WTC11 (cell line): ENCODE measurements at places on chromosomes 7 and 10.

GRCh38 chr7:27424749-27425148 is 182.1 kb downstream of the EVX1 start:
- DNase-seq: no peak

DNA sequence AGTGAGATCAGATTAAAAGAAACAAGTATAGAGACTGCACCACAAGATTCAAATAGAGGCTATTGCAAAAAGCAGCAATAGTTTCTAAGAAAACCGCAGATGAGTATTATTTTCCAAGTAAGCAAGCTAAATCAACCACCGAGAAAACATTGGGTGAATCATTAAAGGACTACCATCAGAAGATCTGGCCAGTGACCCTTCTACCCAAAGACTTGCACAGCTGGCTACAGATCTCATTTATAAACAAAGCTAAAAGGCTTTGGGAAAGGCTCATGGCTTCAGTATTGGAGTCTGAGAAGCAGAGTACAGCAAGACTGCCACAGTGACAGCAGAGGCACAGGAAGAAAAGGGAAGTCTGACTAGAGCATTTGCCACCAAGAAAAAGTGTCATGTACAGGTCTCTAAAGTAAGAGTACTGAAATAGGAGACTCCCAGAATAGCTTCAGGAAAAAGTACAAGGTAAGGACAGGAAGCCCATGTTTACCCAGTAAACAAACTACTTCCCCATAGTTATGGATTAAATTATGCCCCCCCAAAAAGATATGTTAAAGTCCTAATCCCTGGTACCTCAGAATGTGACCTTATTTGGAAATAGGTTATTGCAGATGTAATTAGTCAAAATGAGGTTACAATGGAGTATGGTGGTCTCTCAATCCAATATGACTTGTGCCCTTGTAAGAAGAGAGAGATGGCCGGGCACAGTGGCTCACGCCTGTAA is 19.0 kb downstream of the STEAP1 start:
- DNase-seq: no peak

DNA sequence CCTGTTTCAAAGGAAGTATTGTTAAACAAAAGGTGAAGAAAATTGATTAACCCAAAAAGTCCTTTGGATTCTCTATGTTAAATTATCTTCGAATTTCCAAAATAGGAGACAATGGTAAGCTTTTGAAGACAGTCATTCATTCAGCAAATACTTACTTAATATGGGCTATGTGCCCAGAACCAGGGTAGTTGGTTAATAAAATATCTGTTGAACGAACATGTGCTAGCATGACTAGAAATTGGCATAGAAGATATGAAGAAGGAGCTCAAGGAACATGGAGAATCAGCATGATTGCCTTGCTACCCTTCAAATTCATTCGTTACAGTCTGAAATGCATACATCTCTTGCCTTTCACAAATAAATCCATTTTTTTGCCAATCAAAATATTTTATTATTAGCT is 123.1 kb upstream of the RHEB start:
- no peak for DNase-seq

- no peak for DNase-seq
Observed at GRCh38 chr10:34397324-34397723, 417.8 kb downstream of the PARD3 start.

DNA sequence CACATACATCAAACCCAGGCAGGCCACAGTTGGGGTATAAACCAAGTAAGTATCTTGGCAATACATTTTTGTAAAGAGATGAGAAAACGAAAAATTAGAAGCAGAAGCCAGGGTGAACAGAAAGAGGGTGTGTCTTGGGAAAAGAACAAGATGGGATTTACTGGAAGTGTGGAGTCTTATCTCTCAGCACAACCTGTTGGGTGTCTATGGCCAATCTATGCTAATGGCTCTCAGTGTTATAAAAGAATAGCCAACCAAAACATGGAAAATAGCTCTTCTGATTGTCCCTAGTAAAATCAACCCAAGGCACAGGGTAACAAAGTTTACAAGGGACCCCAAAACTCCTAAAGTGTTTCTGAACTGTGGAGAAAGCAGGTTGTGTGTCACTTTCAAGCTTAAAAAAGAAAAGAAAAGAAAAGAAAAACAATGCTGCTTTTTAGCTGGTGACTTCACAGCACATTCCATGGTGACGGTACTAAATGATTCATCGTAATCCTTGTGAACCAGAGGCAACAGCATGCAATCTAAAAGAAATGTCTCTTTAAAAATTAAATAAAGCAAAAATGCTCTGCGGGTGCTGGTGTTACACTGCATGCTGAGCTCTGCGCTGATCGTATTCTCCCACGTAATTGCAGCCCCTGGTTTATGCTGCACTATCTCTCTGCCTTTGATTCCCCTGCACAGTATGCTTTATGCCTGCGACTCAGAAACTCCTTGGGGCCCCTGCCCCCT is 100.8 kb downstream of the C10orf90 start:
- DNase-seq: no peak

- no peak for DNase-seq
Observed at GRCh38 chr10:71092812-71093401, 119.5 kb upstream of the UNC5B start.

DNA sequence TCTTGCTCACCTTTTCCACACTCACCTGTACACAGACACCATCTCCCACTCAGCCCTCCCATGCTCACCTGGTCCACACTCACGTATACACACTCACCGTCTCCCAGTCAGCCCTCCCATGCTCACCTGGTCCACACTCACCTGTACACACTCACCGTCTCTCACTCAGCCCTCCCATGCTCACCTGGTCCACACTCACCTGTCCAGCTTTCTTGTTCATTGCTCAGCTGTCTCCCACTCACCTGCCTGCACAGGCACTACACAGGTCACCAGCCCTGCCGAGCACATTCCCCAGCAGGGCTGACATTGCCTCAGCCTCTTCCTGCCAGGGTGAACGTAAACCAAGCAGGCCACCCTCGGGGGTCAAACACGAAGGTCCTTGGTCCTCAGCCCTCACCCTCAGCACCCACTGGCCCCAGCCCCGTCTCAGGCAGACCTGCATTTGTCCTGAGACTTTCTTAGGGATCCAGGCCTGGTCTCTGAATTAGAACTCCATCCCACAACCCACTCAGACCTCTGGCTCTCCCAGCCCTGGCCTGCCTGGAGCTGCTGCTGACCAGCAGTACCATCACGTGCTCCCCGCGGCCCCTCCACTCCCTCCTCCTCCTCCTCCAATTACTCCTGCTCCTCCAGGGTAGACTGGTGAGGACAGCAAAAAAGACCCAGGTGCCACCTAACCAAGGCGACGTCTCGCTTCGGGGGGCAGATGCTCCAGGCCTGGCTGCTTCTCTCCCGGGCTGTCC is 12.8 kb upstream of the DNAAF5 start:
- DNase-seq: no peak

DNA sequence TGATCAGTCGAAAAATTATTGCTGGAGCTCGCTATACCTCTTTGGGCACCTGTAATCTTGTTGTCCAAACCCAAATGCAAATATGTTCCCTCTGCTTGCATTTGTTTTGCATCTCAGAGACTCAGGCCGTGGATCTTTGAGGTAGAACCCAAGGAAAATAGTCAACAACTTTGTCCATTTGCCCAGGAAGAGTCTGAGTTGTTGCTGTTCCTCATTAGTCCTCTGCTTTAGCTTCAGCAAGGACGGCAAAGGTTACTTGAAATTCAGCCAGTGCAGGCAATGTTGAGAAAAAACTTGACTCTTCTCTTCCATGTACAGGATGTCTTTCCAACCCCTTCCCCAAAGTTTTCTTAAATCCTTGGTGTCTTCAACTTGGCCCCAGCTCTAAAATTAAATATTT is 45.8 kb downstream of the PDK4 start:
- DNase-seq: no peak

- DNase-seq: no peak
Observed at GRCh38 chr7:143846692-143847091, 55.3 kb downstream of the TCAF1 start.
